NCI-H2081 treated with DMSO at 0.1 percent for 48 hours (cell line): ENCODE measurements at places on chromosomes 7 and 10.

DNA sequence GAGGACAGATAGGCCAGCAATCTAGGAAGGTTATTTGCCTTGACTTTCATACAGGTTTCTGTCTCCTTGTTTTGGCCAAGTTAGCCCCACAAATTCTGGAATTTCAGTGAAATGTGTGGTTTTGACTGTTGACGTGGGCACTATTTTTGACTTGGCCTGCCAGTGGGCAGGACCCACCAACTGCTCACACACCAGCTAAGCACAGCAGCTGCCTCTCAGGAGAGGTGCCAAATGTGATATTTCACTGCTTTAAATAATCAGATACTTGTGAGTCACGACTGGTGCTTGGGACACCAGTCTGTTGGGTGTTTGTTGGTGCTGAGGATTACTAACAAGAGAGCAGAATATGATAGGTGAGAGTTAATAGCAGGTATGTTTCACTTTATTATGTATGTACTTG, 409.7 kb upstream of the MTPN start:
- no peak for DNase-seq

DNA sequence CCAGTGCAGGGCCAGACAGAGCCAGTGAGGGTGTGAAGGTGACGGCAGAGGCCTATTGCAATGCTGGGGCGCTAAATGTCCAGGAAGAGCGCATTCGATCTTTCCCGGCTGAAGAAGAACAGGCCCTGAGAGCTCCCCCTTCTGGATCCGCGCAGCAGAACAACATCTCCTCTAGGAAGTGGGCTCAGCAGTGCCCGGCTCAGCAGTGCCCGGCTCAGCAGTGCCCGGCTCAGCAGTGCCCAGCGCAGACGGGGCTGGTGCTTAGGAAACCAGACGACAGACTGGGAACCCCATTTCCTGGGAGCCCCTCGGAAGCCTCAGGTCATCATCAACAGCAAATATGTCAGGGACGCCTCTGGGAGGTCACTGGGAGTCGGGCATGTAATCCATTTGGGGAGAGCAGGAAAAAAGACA, 4.7 kb upstream of the NOS3 start:
- no peak for DNase-seq

DNA sequence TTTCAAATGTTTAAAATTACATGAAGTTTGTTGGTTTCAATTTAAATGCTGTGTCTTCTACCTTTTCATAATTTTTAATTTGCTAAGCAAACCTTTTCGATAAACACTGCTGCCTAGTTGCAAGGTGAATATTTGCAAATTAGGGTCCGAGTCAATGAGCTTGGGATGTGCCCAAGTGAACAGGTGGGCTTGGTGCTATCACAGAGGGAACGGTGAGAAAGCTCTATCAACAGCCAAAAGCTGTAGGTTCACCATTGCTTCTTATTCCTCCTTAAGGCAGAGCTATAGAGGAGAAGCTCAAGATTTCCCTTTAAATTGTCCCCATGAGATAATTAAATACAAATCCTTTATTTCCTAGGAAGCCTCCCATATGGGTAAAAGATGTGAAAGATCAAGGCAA, 245.3 kb upstream of the CELF2 start:
- DNase-seq: no peak

- DNase-seq: no peak
Measured at GRCh38 chr7:152866125-152866524, 106.6 kb downstream of the ACTR3B start.

GRCh38 chr7:99278180-99278579, 5.5 kb downstream of the MYH16 start:
- no peak for DNase-seq

- no peak for DNase-seq
Measured at GRCh38 chr10:131588704-131589220, 277.2 kb upstream of the TCERG1L start.
